ENCODE measurements at places on chromosomes 4 and X.

- no peak for DNase-seq
These were observed 61.8 kb upstream of the TXK start for GRCh38 chr4:48195853-48196252.

GRCh38 chrX:133638285-133638684 is 223.0 kb upstream of the GPC4 start:
- no peak for DNase-seq

GRCh38 chr4:148315049-148315448 is 127.2 kb downstream of the NR3C2 start:
- no peak for DNase-seq

GRCh38 chr4:139084804-139085093 is 69.2 kb downstream of the NOCT start:
- no peak for DNase-seq

DNA sequence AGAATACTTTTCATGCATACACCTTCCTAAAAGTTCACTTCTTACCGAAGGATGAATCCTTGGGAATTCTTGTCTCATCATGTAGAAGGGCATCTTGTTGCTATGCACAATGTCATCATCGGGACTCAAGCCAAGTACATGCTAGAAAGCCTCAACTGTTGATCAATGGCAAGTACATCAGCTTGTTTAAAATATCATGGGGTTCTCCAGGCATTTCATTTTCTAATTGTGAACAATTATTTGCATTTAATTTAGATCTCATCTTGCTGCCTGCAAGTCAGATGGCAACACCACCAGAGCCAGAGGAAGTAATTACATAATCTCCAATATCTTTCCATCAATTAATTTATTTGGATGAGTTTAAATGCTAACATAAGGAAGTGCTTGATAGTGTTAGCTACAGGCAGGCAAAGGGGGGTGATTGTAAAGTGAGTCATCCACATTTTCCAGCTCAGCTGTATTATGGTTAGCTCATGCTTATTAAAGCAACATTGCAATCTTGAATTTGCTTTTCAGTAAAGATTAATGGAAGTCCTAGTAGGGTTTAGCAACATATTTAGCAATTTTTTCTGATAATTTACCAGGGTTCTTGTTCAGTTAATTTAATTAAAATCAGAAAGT is 356.5 kb downstream of the CBLL2 start:
- DNase-seq: no peak

DNA sequence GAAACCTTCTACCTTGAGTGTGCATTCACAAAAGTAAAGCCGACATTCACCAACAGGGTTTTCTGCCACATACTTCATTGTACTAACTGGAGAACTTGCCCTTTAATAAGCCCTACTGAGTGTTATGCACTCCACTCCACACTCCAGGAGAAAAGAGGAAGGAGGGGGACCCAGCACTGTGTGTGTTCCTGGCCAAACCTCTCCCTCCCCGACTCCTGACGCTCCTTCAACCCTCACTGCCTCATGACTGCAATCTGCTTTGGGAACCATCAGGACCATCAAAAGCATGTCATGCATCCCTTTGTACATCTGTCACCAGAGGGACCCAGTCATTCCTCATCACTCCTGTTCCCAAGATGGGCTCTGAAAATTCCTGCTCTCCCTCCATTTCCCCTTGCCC is 143.7 kb downstream of the RASL11B start:
- DNase-seq: no peak

- DNase-seq: no peak
These were observed 19.8 kb downstream of the CPE start for GRCh38 chr4:165398570-165398969.

- no peak for DNase-seq
These were observed 98.1 kb upstream of the VCX3B start for GRCh38 chrX:8366481-8366880.

DNA sequence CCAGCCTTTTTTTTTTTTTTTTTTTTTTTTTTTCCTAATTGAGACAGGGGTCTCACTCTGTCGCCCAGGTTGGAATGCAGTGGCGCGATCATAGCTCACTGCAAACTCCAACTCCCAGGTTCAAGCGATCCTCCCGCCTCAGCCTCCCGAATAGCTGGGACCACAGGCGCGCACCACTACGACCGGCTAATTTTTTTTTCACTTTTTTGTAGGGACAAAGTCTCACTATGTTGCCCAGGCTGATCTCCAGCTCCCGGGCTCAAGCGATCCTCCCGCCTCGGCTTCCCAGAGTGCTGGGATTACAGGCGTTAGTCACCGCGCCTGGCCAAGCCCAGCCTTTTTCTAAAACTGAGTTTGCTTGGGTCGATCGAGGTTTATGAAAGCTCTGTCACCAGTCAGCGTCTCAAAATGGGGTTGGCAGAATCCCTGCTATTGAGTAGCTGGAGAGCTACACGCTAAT is 1.3 kb upstream of the OTUD5 start:
- no peak for DNase-seq

DNA sequence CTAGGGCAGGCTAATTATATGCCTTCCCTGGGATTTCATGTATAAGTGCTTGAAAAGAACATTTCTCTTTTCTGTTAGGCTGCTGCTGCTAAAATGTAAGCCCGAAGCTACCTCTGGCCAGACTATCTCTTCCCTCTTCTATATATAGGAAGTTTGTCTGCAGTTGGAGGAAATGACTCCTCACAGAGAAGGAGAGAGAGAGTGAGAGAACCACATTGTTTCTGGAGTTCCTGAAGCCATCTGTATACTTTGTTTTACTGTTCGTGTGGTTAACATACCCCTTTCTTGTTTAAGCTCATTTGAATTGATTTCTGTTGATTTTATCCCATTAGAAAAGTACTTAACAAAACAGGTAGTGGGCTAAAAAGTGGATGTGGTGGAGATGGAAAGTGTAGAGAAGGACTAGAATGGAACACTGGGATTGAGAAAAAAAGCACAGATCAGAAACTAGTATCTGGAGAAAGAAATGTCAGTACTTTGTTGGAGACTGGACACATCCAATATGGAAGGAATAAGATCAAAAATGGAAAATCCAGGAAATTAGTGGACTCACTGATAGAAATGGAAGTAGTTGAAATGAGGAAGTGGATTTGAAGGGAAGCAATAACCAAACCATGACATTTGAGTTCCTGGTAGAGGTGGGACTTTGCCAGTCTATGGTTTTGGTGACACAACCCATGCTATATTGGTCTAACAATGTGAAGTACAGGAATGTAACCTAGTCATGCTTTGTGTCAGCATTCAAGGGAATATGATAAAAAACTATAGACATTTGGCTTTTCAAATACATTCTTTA is 112.6 kb downstream of the TMA16 start:
- DNase-seq: no peak

DNA sequence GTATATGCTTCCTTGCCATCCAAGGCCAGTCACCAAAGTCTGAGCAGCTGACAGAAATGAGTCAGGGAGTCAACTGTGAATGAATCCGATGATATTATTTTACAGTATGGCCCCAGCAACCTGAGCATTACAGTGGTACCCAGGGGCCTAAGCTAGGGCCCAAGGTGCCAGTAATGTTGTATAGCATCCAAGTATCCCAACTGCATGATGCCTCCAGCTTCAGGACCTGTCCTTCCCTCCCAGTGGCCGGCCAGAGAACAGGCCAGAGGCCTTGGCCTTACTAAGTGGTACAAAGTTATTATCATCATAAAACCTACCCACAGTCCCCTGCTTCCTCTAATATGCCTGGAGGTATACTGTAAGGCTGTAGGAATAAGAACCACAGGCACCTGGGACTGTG is 79.9 kb downstream of the RFC1 start:
- DNase-seq: no peak

GRCh38 chr4:184448821-184449220 is 25.5 kb downstream of the IRF2 start:
- peak; percentile 32 for DNase-seq

- peak; percentile 31 for DNase-seq
These were observed 91.5 kb downstream of the ELOVL6 start for GRCh38 chr4:110106931-110107296.

- DNase-seq: no peak
These were observed 346.4 kb upstream of the SLC7A11 start for GRCh38 chr4:138588501-138588900.

- no peak for DNase-seq
These were observed 21.5 kb downstream of the DNAAF6 start for GRCh38 chrX:107227780-107228485.

DNA sequence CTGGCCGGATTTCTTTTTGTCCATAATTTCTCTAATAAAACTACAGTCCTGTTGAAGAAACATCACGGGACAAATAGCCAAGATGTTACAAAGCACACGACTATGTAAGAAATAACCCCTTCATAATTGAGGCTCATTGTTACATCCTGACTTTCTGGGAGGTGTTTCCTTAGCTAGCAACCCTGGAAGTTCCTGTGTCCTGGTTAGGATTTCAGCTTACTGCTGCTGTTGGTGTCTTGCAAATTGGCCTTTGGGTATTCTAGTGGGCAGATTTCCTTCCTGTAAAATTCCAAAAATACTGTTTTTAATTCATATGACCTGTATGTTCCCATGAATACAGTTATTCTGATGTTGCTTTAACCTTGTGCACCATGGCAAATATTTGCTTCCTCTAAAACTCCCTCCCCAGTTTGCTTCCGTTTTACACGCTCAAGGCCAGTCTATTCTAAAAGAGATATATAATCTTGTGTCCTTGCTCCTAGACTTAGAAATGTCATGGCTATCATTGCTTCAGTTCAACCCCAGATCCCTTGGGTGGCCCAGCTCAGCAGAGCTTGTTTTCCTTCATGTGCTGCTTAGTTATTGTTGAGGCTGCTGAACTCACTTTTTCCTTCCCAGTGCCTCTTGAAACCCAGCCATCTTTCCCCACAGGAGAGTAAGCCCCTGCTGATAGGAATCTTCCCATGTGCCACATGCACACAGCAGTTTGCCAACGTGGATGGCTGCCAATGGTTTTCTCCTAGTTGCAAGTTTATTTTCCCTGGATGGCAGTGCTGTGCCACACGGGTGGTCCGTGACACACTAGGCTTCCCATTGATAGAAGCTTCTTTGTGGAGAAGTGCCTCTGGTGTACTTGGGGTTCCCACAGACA is 75.8 kb downstream of the TSPAN7 start:
- no peak for DNase-seq

DNA sequence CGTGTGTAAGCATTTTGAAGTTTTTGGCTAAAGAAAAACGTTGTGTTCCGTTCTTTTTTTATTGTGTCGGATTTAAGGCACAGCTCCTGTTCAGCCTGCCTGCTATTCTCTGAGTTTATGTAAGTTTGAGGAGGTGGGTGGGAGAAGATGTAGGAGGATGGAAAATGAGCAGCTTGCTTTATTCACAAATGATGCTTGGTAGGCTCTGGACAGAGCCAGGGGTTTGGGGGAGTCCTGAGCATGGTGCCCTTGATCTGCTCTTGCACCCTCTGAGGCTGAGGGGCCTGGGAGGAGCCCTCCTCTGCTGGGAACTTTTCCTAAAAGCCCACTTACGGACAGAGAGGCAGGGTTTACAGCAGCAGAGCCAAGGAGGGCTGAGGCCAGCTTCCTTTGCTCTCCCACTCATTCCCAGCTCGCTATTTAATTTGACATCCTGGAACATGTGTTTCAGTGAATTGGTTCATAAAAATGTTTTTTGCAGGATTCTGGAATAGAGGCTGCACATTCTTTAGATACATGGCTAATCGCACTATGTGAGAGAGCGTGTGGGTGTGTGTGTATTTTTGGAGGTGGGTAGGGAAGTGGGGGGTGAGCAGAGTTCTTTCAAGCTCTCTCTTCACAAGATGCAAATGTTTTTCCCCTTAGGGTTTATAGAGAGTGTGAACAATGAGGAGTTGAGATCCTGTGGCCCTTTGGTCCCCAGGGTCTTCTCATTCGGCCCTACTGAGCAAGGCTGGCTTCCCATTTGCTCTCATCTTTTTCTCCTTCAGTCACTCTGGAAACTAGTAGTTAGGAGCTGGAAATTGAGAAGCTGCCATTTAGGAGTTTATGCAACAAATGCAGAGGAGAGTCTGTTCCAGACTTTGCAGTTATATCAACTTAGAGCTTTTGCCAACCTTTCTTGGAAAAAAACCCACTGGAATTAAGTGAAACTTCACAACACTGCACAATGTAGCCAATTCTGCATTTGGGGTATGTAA is 32.1 kb downstream of the TMEM131L start:
- DNase-seq: no peak

DNA sequence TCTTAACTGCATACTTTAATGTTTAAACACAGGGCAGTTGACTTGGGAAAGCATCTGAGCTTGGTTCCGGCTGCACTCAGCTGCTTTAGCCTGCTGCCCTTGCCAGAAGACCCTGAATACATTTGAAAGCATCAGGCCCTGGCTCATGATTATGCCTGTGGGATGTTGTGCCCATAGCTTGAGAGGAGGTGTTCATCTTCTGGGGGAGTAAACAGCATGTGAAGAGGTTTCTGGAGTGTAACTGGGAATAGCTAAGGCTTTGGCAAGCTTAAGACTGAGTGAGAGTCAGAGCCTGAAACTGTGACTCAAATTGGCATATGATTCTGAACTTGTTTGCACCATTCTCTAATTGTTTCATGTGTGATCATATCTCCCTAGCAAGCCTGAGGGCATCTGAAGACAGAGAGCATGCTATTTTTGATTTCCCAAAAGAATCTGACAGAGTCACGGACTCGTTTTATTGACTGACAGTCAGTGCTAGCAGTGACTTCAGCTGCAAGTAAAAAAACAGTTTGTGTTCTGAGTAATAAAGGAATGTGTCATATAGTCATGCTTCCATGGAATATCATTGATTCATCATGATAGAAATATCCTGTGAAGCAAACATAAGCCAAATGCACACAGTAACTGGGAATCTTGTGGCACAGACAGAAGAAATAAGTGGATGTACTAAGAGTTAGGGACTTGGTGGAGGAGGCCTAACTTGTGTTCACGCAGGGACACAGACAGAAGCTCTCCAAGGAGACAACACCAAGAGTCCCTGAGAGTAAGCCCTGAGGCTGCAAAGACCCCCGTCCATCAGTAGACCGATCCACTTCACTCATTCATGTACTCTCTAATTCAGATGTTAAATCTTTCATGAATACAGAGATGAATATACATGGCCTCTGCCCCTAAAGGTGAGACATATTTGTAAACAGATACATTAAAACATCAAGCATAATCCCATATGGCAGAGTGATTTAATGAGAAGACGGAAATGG is 100.7 kb downstream of the SYNPO2 start:
- no peak for DNase-seq

GRCh38 chr4:180363815-180364214 is 1879.4 kb upstream of the TENM3 start:
- no peak for DNase-seq

GRCh38 chr4:73892966-73893365 is 23.8 kb downstream of the CXCL1 start:
- DNase-seq: no peak

DNA sequence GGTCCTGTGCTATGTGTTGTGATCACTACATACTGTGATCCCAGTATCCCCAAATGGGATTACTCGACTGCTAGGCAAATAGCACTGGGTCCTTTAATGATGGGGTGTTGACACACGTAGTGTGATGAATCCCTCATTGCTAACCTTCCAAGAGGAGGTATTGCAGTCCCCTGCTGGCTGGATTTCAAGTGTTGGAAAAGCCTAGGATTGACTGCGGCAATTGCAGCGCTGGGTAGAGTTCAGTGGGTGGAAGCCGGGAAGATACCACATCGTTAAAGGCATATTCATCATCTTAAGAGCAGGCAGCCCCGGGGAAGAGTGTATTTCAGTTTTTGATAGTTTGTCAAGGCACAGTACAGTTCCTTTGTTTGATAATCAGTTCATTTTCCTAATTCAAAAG is 159.9 kb downstream of the TRIML1 start:
- DNase-seq: no peak

GRCh38 chr4:33711826-33712225 is 2532.5 kb downstream of the ARAP2 start:
- no peak for DNase-seq

Data from GM06990 (cell line).